SW480 (cell line): ENCODE measurements at places on chromosomes 3 and 15.
A peak's percentile ranks its signal among the peaks of the same experiment; 100 is the strongest.

GRCh38 chr3:50550079-50550736, 17.3 kb downstream of the C3orf18 start:
- peak; percentile 31 for DNase-seq

DNA sequence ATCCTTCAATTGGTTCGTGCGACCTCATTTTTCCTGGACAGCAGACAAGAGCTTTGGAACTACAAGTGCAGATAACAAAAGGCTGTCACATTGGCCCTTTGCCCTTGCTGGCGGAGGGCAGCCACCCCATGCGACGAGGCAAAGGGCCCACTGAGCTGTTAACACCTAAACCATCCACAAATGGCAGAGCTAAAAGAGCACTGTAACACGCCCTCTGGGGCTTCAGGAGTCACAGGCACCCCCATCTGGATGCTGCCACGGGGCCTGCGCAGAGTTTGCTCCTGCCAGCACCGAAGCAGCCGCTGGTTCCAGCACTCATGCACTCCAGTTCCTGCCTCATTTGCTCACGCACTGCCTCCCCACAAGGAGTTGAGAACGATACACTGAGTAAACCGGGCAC, 524.9 kb downstream of the ZNF385D start:
- DNase-seq = no peak

- no peak for DNase-seq
Observed at GRCh38 chr3:193831495-193832455, 238.8 kb downstream of the OPA1 start.

DNA sequence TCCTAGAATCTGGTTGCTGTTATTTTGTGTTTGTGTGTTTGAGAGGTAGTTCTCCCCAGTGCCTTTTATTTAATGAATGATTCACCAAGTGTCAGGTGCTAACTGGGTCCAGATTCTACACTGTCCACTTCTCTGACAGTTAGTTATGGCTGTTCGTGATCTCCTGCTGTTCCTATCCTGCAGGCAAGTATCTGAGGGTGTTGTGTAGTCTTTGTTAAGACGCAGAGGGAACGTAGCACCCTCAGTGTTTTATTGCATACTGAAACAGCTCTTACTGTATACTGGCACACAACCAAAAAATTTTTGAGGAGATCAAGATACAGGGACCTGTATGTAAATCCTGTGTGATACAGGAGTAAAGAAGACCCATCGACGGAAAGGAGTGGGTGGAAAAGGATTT, 1271.3 kb downstream of the ROBO1 start:
- no peak for DNase-seq

DNA sequence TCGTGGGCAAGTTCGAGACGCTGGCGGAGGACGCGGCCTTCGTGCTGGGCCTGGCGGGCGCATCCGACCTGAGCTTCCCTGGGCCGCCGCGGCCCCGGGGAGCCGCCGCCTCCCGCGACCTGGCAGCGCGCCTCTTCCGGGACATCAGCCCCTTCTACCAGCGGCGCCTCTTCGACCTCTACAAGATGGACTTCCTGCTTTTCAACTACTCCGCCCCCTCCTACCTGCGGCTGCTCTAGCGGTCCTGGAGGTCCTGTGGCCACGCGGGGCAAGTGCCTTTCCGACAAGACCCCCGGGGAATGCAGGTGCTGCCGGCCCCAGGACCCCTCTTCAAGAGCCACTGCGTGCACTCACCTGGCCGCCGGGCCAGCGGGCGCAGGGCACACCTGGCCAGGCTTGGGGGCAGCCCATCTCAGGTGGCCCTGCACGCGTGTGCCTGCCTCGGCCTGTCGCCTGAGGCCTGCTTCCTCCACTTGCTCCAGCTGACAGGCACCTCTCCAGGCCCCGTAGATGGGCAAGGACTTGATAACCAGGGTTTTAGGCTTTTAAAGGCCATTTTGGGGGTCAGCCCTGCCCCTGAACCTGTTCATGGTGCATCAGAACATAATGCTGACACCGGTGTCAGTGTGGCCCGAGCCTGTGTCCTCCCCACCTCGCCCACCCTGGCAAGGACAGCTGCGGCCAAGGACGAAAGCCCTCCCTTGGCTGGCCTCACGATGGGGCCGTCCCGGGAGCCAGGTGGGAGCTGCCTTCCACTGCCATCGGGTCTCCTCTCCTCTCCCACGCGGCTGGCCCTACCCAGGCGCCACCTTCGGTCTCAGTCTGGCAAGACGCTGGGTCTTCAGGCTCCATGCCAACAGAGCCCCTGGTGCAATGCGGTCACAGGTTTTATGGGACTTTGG, 16.1 kb downstream of the C3orf22 start:
- DNase-seq = no peak

- peak; percentile 96 for DNase-seq
Observed at GRCh38 chr3:197711973-197712707, 24.6 kb downstream of the RUBCN start.

DNA sequence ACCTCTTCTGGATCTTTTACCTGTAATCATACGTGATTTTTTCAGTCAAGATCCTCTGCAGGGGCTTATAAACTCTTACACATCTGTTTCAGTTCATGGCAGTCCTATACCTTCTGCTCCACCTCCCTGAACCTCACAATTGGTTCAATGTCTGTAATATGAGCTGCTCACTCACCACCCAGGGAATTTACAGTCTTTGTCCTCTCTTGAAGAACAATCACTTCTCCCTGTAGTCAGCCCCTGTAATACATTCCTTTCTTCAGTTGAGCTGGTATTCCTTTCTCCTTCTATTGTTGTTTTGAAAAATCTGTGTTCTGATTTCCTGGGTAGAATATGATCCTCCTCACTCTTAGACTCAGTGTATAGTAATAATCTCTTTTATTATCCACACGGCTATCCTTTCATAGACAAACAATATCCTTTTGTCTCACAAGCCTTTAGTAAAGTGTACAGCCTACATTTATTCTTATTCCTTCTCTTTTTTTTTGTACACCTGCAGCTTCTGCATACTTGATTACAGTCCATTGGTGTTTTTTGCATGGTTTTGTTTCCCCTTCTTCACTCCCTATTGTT, 101.8 kb downstream of the NECTIN3 start:
- peak; percentile 9 for DNase-seq

- DNase-seq = no peak
Observed at GRCh38 chr15:84862214-84862975, 22.1 kb upstream of the SLC28A1 start.

- DNase-seq = no peak
Observed at GRCh38 chr3:115616461-115616860, 6.8 kb upstream of the GAP43 start.
